ENCODE measurements at places on chromosomes 4 and X.
A peak's percentile ranks its signal among the peaks of the same experiment; 100 is the strongest.

DNA sequence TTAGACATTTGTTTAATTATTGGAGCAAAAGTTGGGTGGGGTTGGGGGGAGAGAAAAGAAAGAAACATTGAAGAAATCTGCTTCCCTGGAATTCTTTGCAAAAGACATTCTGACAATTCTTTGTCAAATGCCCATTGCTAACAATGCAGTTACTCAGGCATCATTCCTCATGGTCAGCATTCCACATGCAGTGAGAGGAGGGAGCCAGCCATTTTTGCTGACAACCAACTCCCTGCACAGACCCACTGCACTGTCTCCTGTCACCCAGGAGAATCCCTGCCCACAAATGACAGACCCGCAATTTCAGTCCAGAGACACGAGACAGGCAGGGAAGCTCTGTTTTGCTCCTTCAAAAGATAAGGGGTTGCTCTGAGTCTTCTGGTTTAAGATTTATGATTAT, 985.1 kb upstream of the SLIT2 start:
- no peak for DNase-seq

GRCh38 chrX:98398542-98398941, 1514.8 kb downstream of the RPA4 start:
- no peak for DNase-seq

GRCh38 chr4:119046263-119046662, 89.4 kb upstream of the MYOZ2 start:
- peak; percentile 49 for DNase-seq

- DNase-seq, result no peak
Observed at GRCh38 chr4:155392481-155393184, 15.9 kb upstream of the MAP9 start.

DNA sequence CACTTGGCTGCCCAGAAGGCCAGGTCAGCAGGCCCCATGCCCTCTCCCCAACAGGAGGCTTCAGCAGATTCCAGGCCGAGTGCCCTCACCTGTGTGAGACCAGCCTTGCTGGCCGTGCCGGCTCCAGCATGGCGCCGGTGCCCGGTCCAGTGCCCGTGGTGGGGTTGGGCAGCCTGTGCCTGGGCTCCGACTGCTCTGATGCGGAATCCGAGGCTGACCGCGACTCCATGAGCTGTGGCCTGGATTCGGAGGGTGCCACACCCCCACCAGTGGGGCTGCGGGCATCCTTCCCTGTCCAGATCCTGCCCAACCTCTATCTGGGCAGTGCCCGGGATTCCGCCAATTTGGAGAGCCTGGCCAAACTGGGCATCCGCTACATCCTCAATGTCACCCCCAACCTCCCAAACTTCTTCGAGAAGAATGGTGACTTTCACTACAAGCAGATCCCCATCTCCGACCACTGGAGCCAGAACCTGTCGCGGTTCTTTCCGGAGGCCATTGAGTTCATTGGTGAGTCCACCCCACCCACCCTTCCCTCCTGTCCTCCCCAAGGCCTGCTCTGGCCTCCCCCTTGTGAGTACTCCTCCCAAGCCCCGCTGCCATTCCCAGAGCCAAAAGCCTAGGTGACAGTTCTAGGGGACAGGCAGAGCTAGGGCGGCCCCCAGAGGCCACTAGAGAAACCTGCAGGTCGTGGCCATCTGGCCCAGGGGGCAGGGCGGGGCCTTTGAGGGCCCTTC, 2.3 kb downstream of the DUSP9 start:
- no peak for DNase-seq

Data from right hindlimb (tissue), 1 donor.